ENCODE measurements at places on chromosomes 12 and 14.

GRCh38 chr12:68272732-68273131 lies 19.3 kb upstream of the IL22 start:
- no peak for DNase-seq

DNA sequence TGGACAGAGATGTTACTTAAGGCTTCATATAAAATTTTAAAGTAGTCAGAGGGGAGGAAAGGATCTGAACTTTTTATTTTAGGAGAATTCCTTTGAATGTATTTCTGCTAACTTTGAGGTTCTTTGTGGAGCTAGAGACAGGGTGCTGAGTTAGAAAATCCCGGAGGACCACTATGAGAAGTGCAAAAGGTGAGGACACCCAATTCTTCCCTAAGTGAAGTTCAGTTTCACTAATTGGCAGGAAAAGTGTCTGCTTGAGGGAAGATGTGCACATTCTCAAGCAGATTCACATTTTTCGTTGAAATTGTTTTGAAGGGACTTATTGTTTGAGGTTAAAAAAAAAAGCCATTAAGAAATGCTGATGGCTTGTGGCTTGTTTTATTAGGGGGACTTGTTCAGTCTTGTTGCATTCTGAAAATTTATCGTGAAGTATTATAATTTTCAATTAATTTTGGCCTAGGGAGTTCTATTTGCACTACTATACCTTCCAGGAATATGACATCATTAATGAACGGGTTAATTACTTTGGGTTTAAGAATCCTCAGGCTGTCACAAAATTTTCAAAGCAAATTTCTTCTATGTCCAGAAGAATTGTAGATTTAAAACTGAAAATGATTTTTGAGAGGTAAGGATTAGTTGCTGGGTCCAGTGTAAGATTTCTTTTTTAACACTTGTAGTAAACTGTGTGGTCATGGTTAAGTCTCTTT lies 1.8 kb downstream of the PCNX1 start:
- DNase-seq = no peak

- DNase-seq = no peak
Measured at GRCh38 chr12:107144990-107145389, 51.6 kb upstream of the CRY1 start.

DNA sequence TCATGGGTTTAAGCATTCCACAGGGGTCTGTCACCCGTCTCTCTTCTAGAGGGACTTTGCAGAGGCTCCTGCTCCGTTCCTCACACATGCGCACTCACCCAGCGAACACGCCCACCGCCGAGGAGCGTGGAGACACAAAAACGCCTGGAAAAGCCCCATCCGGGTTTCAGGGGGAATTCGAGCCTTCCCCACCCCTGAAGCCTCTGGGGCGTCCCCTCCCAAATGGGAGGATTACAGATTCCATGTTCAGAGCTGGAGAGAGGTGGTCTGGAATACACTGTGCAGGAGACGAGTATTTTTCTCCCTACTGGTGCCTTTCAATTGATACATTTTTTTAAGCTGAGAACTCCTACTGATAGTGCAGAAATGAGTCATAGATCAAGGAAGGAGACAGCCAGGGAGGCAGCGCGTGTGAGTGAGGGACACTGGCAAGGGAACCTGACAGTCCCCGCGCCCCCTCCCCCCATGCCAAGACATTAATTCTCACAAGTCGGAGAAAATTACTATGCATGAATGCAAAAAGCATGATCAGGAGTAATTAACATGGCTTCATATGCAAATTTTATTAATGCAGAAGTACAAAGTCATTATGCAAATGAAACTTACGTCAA lies 36.9 kb downstream of the BCL11B start:
- no peak for DNase-seq

DNA sequence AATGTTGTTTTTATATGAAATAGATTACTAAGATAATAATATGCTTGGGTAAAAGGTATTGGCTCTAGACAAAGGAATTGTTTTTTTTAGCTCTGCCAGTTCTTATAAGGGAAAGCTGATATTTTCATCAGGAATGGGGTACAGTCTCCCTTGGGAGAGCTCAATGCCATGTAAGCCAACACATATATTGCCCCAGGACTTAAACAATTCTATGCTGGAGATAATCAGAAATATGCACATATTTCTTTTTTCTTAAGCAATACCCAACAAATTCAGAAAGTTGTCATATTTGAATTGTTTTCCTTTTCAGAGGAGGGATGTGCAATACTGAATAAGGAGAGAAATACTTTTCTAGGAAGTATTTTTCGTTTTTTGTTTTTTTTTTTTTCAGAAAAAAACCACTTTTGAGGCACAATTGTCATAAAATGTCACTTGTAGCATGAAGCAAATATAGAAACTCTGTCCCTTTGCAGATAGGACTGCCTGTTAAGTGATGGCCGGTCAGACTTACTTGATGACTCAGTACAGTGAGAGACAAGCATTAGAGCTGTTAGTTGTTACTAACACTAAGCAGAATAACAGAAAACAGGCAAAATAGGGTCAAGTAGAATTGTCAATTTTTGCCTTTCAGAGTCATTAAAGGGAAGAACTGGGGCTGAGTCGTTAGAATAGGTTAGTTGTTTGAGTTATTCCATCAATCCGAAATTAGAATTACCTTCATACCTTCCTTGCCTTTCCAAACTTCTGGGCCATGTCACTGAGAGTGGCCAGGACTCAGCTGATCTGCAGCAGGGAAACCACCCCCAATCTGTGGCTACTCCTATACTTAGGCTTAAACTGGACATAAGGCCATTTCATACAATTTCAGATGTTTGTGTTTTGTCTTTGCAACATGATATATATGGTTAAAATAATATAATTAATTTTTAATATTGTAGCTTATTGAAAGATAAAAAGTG lies 168.1 kb downstream of the SLC38A4 start:
- no peak for DNase-seq

GRCh38 chr12:12167847-12168246 lies 97.1 kb downstream of the BCL2L14 start:
- DNase-seq = no peak

DNA sequence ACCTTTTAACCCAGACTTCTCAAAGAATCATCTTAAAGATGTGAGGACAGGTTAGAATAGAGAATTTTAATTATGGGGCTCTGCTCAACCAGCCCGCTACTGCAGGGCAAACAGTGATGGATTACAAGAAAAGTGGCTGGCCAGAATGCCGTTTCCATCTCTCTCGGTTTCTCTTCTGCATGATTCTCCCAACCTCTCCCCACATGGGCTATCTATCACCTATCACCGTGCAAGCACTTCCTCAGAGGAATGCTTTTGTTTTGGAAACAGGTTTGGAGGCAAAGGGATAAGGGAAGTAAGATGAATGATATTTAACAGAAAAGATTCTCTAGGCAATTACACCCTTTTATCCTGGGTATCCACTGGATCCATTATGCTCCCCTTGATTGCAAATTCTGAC lies 37.4 kb upstream of the PHC1 start:
- DNase-seq = no peak

DNA sequence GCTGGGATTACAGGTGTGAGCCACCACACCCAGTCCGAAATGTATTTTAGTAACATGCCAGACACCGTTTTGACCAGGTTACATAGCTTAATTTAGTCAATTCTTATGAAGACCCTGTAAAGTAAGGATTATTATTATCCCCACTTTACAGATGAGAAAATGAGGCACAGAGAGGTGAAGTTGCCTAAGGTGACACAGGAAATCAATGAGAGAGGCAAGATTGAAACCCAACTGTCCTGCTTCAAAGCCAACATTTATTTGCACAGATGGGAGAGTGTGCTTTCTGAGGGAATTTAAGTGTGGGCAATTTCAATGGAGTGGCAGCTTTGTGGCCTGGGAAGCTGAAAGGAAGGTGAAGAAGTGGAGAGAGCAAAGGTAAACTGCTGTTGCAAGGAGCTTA lies 19.1 kb upstream of the EPS8 start:
- no peak for DNase-seq

GRCh38 chr12:58583529-58583928 lies 336.8 kb downstream of the LRIG3 start:
- no peak for DNase-seq

GRCh38 chr14:33911046-33911445 lies 39.8 kb downstream of the EGLN3 start:
- no peak for DNase-seq

GRCh38 chr14:102826751-102827675 lies 49.8 kb downstream of the TRAF3 start:
- no peak for DNase-seq

- DNase-seq = no peak
Measured at GRCh38 chr12:9198012-9198411, 10.2 kb downstream of the PZP start.

- no peak for DNase-seq
Measured at GRCh38 chr12:124392667-124393413, 97.9 kb downstream of the RFLNA start.

DNA sequence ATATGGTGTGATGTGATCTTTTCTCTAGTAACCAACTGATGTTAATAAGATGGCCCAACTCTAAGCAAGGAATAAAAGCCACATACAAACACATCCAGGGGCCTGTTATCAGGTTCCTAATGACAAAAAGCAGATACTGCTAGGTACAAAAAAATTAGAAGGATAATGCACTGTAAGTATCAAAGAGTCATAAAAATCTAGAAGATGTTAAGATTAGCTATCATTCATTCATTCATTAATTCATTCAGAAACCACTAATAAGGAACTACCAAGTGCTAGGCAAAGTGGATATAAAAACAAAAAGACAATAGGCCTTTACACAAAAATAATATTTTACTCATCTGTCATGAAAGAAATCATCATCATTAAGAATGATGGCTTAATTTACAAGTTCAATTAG lies 21.6 kb downstream of the ATF7 start:
- no peak for DNase-seq

DNA sequence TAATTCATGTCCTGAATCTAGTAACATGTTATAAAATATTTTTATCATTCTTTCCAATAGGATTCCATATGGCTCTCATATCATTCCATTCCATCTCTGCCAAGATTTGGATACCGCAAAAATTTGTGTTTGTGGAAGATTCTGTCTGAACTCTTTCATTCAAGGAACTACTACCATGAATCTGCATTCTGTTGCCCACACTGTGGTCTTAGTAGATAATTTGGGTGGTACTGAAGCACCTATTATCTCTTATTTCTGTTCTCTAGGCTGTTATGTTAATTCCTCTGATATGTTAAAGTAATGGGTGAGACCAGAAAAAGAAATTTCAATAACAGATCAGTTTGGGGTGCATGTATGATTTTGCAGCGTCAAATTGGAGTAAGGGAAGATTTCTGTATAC lies 6.2 kb downstream of the RPL36AL start:
- no peak for DNase-seq

DNA sequence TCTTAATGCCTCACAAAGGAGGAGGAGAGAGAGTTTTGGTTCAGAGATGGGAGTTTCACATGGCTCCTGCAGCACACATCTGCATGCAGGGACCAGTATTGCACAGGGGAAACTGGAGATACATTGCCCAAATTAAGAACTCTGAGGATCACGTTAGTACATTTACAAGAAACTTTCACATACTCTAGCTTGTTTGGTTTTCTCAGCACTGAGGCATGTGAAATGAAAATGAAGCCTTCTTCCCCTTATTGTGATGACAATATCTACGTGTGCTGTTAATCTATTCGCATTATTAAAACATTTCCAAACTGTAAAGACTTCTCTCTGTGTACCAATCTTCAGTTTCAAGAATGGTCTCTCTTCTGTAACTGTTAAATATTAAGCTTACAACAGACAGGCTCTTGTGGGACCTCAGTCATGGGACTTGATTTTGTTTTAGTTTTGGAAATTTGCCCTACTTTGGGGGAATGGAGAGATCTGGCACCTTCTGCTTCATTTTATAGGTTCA lies 124.7 kb downstream of the DAAM1 start:
- no peak for DNase-seq

DNA sequence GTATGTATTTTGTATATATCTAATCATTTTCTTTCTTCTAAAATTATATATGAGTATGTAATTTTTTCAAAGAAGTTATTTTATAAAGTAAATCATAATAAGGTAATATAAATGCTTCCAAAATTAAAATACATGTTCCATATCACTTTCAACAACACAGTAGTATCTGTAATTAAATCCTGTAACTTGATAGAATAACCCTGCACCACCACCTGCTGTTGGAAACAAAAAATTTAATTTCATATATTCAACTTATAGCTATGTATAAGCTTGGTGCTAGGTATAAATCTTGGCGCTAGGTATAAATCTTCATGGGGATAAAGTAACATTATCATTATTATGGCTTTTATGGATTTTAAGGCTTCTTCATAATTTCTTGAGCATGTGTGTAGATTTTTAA lies 149.7 kb upstream of the DCN start:
- no peak for DNase-seq

DNA sequence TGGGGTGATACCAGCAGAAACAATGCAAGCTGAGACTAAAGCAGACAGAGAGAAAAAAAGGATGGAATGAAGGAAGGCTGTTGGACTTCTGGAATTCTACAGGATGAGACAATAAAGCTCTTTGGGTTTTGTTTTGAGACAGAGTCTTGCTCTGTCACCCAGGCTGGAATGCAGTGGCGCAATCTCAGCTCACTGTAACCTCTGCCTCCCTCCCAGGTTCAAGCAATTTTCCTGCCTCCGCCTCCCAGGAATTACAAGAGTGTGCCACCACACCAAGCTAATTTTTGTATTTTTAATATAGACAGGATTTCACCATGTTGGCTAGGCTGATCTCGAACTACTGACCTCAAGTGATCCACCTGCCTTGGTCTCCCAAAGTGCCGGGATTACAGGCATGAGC lies 115.4 kb downstream of the EXOC5 start:
- no peak for DNase-seq

DNA sequence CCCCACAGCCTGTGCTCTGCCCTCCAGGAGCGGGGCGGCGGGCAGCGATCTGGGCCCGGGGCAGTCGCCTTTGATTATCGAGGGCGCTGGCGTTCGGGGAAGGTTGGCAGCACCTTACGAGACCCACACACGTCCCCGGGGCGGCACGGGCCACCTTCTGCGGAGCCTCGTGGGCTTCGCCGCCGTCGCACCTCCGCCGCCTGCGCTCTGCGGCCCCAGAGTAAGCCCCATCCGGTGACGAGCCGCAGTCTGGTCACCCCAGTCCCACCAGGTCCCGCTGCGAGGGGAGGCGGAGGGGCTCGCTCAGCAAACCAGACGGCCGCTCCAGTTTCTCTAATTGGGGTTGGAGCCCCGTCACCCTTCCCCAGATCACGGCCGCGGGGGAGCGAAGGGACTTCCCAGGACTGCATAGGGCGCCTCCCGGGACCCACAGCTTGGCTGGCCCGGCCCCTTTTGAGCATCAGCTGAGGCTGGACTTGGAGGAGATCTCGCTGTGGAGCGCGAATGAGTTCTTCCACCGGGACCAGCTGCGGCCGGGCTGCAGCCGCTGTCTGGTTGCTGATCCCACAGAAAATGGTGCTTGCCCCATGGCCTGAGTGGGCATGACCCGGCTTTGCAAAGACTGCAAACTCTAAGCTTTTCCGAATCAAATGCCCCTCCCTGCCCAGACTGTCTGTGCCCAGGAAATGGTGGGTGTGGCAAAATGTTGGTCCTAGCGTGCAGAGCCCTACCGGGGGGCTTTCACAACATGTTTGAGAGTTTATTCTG lies 560 bp downstream of the LGALS3 start:
- peak; percentile 72 for DNase-seq

DNA sequence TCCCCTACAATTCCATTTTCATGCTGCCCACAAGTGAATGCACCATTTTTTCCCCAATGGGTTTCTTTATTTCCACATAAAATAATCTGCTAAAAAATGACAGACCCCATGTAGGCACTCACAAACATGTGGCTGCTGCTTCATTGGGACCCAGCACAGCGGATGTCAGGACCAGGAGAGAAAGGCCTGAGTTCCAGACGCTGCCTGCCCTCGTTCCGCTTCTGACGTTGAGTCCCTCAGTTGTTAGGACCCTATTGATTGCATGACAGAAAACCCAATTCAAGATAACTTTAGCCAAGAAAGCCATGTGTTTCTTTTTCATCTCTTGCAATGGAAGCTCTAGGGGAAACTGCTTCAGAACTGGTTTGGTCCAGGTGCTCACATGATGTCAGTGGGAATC lies 34.6 kb downstream of the ADGRD1 start:
- DNase-seq = no peak

Measured in CD14-positive monocyte (primary cell).